ENCODE measurements at places on chromosomes 2 and 18.

GRCh38 chr2:37708146-37708545, 36.7 kb upstream of the CDC42EP3 start:
- no peak for DNase-seq

GRCh38 chr2:62149708-62150107, 46.2 kb upstream of the B3GNT2 start:
- no peak for DNase-seq

GRCh38 chr18:48027401-48027963, 97.0 kb upstream of the SMAD2 start:
- no peak for DNase-seq

DNA sequence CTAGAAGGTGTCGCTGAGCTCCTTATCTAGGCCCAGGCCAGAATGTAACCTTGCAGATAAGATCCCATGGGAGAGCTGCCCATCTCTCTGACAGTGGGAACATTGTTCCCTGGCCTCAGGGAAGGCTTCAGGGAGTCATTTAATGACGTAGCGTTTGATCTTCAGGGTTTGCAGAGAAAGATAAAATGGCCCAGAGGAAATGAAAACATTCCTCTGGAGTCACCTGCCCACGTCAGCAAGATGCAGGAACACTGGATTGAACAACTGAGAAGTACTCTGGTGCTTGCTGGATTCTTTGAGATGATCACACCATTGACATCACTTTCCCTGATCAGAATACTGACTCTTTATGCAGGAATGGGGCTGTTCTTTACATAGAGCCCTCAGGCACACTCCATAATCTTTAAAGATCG, 51.6 kb downstream of the MAPK4 start:
- DNase-seq: no peak

DNA sequence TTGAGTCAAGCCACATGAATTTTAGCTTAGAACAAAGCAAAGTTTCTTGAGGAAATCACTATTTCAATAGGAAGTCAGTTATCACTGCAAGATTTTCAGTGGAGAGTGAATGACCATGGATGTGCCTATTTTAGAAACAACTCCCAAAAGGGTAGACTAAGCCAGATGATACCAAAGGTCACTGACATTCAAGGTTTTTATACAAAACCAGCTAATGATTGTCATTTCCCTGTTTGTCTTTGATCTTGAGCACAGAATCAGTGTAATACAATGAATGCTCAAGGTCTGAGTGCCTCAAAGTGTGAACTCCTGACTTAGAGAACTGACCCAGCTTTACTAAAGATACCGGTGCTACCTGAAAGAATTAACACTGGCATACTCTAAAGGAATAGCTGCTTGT, 60.5 kb downstream of the CDH2 start:
- no peak for DNase-seq

DNA sequence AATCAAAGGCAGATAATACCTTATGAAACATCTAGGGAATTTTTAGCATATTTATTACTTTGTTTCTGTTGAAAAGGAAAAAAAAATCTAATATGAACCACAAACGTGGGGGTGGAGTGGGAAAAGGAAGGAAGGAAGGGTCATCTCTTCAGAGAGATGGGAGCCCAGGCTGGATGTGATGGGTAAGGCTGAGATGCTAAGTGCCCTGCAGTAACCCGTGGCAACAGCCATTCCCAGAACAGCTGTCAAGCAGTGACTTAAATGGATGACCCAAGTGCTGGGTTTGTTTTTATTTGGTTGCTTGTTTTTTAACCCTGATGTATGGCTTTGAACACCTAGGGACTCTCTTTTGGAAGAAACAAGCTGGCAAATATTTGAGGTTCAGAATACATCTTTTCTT, 50.7 kb upstream of the KLF7 start:
- DNase-seq: no peak

DNA sequence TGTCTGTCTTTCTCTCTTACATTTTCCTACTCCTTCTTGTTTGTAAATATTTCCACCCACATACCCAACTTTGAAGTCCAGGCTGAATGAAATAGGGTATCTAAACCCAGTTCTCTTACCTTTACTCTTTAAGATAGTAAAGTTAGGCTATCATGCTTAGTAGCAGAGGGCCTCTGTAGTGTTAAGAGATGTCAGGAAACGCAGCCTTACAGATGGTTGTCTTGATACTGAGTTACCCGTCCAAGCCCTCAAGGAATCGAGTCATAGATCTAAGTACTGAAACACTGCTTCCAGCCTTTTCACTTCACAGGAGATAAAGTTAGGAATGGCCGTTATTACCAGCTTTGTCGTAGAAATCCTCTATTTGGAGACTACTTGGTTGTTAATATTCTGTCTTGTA, 24.3 kb downstream of the MRPS9 start:
- no peak for DNase-seq

DNA sequence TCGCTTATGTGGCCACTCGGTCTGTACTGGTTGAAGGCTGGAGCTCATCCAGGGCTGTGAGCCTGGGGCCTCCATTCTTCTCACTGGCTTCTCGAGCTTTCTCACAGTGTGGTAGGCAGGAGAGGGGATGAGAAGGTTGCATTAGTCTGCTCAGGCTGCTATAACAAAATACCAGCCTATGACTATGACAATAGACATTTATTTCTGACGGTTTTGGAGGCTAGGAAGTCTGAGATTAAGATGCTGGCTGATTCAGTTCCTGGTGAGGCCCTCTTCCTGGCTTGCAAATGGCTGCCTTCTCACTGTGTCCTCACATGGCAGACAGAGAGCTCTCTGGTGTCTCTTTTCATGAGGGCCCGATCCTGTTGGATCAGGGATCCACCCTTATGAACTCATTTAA, 6.2 kb upstream of the STK25 start:
- no peak for DNase-seq

DNA sequence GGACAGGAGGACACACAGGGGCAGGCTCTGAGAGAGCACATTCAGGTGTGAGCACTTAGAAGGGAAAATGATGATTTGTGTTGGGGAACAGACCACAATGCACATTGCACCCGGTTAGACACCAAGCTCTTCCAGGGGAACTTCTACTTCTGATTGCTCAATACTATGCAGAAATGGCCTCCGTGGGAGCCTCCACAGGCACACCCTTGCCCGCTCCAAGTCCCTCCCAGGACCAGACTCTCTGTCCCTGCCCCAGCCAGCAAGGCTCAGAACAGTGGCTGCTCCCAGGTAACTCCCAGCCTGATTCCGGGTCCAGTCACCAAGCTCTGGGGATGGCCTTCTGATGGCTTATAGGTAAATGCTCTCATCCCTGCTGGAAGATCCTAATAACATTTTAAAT, 56.2 kb downstream of the BCL2L11 start:
- DNase-seq: no peak

DNA sequence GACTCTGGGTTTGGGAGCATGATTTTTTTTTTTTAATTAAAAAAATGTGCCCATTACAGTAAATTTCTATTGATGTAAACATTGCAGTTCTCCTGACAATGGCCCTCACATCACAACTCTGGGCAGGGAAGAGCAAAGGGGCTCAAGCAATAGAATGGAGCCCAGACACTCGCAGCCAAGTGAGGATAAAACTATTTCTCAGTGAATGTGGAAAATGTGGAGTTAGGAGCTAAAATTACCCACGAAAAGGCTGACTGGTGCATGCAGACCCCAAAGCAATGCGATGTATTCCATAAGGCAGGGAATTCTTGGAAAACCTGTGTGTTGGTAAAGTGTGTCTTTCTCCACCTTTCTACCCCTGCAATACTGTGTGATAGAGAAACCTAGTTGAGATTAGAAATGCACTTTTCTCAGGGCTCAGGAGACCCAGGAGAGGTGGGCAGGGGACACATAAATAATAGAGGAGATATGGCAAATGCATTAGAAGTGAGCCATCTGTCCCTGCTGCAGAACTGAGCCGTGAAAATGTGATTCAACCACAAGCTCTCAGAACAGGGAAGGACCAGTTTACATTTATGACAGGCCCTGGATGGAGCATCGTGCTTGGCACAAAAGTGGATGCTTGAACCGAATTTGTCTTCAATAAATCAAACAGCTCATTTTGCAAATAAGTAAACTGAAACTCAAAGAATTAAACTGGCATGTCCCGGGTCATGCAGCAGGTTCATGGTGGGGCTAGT, 100.1 kb downstream of the MYCN start:
- no peak for DNase-seq

GRCh38 chr2:162465430-162465829, 121.5 kb downstream of the GCA start:
- DNase-seq: no peak

DNA sequence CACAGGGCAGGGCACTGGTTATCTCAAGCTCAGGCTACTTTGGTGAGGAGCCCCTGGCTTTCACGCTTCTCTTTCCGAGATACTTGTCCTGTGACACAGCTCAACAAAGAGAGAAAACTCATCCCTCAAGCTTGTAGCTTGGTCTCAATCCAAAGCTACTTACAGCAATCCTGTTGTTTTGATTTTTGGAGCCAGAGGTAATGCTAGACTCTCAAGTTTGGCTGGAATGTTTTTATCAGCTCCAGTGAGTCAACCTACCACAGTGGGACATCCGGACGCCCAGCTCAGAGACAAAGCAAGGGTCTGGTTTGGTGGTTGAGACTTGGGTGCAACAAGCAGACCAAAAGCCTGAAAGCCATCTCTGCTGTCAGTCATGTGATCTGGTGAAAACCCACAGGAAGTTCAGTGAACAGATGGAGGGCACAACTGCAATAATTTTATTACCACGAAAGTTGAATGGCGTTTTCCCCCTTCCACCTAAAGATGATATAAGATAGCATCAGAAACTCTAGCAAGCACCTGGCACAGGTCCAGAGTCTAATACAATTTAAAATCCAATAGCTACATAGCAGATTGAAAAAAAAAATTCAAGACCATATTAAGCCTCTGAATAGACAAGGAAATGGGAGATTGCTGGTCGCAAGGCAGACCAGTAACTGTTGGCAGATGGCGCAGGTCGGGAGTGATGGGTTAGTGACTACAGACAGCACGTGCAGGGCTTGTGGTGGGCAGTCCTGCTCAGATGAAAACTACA, 102.3 kb upstream of the SMAD7 start:
- no peak for DNase-seq
